ENCODE measurements at places on chromosomes 5 and 9.

- DNase-seq = no peak
Measured at GRCh38 chr9:34254966-34255825, 73.9 kb downstream of the KIF24 start.

- DNase-seq = no peak
Measured at GRCh38 chr9:111986035-111986556, 89.5 kb downstream of the UGCG start.

DNA sequence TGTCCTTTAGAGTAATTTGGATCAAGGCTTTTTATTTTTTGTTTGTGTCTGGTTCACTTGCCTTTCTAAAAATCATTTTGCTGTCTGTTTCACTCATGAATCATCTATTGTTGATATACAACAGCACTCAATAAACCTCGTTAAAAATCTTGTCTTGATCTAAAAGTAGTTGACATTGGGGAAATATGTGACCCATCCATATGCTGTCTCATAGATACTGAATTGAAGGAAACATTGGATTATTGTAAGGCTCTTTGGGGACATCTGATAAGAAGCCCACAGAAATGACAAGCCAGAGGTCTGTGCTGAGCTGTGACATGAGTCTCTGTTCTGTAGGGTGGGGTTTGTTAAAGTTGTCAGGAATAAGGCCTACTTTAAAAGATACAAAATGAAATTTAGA lies 208.0 kb downstream of the PDZD2 start:
- DNase-seq = no peak

GRCh38 chr9:21554813-21555212 lies 72.7 kb upstream of the IFNE start:
- DNase-seq = no peak

DNA sequence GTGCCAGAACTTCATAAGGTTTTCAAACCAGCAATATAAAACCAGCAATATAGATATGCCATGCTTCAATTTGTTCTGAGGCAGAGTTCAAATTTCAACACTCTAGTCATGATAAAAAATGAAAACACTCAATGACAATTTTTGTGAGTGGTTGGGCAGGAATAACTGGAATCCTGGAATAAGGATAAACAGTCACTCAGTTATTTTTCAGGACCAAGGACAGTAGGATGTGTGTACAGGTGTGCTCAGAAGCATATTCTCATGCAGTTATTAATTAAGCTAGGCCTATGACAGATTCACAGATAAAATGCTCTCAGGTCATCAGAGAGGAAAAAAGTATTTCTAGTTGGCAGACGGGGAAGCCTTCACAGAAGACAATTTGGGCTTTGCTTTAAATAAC lies 117.3 kb upstream of the PPP2R2B start:
- no peak for DNase-seq

GRCh38 chr9:106400950-106401349 lies 462.0 kb upstream of the ZNF462 start:
- no peak for DNase-seq

DNA sequence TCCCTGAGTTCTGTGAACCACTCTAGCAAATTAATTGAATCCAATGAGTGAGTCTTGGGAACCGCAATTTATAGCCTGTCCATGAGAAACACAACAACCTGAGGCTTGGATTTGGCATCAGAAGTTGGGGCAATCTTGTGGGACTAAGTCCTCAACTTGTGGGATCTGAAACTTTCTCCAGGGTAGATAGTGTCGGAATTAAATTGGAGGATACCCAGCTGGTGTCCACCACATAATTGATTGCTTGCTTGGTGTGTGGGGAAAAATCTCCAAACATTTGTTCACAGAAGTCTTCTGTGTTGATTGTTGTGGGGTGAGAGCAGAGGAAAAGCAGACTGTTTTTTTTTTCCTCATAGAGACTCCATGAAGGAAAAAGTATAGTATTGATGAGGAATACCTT lies 320.6 kb upstream of the MEF2C start:
- no peak for DNase-seq

- no peak for DNase-seq
Measured at GRCh38 chr9:684054-684890, 157.2 kb upstream of the DMRT1 start.

DNA sequence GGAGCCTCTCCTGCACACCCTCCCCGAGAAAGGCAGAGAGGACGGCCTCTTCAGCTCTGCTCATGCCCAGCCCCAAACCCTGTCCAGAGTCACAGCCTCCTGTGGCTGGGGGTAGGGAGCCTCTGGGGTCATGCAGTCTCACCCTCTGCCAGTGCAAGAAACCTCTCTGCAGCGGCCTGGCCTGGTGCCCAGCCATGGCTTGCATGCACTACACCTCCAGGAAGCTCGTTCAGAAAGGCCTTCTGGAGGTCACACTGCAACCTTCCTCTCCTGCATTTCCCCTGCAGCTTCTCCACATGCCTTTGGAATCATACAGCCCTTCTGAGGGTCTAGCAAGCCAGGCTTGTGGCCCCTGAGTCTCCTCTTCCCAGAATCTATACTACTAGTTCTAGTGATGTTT lies 17.9 kb downstream of the CSF1R start:
- peak; percentile 8 for DNase-seq

DNA sequence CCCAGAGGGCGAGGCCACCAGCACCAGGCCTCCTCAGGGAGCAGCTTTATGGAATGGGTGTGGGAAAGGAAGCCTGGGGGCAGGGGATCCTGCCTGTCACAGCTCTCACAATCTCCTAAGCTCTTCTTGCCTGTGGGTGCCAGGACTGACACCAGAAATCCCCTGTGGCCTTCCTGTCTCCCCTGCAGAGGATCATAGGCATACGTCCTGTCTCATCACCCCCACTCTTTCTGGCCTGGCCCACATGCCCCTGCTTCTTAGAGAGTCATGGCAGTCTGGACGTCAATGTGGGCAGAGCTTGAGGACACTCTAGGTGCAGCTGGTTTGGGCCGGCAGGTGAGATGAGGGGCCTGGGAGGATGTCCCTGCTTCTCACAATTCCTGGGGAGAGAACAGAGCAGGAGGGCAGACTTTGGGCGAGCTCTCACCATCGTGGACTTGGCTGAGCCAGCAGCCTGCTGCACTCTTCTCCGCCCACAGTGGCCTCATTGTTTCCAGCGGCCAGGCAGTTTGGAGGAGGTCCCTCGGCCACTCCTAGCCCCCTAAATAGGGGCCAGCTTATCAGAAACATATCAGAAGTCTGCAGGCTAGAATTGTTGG lies 67.3 kb upstream of the ZFR start:
- peak; percentile 44 for DNase-seq

- no peak for DNase-seq
Measured at GRCh38 chr5:173762930-173763329, 125.2 kb upstream of the CPEB4 start.
